ENCODE measurements at places on chromosomes 1 and 21. TPM values are rescaled to one million over a fixed set of nuclear protein-coding genes. Genes with fewer than 3 reads are reported as not detected.

The SPOCD1 gene
- polyA plus RNA-seq = 0.22 TPM

DNA sequence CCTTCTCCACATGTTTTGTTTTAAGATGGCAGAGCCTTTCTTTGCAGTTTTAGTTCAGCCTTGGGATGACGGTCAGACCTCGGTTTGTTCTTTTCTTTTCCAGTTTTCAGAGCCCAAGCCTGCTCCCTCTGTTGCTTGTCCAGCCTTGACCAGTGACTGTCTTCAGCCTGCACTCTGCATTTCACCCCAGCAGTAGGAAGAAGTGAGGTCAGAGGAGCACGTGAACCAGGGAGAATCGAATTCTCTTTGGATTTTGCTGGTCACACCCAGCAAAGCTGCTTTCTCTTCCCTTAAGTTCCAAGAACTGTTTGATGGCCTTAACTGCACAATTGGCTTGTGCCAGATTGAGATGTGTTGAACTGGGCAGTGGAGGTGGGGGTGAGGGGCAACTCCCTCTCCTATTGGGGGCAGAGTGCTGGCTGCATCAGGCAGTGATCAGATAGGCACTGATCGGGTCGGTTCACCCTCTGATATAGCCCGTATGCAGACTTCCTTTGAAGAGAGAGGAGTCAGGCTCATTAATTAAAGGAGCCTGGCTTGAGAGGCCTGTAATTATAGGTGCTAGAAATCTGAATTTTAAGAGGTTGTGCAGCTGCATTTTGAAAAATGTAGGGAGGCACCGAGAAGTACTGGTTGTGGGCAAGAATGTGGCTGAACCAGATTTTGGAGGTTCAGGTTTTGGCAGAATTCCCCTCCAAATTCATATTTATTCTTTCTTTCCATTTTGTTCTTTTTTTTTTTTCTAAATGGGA, 42.4 kb downstream of the PEX14 start:
- no peak for DNase-seq

The KPRP gene
- polyA plus RNA-seq = not detected

- no peak for DNase-seq
These were observed 10.3 kb downstream of the DONSON start for GRCh38 chr21:33578214-33578613.

DNA sequence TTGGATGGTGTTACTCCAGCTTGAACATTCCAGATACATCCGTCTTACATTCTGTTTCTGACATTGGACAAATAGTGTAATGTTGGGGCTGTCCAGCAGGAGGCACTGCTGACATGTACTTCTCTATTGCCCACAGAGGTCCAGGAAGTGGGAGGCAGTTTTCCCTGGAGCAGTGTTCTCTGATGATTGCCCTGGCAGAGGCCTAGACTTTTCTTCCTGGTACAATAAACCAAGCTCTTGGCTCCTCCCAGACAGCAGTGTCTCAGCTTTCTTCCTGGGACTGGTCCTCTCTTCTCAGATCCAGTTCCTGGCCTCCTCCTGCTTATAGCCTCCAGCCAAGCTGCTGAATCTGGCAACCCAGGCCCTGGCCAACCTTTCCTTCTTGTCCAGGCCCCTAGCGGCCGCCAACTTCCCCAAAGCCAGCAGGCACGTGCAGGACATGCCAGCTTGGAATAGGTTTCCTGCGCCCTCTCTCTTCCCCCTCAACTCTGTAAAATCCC, 14.9 kb upstream of the IFNLR1 start:
- DNase-seq = peak; percentile 90

- DNase-seq = peak; percentile 80
These were observed at the start of gene PLA2G4A for GRCh38 chr1:186828611-186829454. Gene PLA2G4A, plus strand, starts transcription at chr1:186828949. Its CDS starts 25,406 bp downstream, at chr1:186854355.

The PTAFR gene
- polyA plus RNA-seq = 2.4 TPM

DNA sequence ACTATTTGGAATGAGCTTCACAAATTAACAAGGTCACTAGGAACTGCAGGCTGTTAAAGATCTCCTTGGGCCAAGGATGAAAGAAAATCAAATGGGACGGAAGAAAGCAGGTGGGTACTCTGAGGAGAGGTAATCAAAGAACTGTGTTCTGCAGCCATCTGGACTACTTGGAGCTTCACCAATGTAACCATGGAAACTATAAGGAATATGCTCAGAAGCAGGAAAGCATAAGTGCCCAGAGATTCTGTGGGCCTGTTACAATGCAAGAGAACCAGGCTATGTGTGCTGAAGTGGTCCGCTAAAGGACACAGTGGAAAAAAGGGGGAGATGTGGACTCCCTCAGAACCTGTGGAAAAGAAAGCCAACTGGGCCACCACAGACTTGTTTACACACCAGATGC, 238.5 kb downstream of the PTGER3 start:
- no peak for DNase-seq

DNA sequence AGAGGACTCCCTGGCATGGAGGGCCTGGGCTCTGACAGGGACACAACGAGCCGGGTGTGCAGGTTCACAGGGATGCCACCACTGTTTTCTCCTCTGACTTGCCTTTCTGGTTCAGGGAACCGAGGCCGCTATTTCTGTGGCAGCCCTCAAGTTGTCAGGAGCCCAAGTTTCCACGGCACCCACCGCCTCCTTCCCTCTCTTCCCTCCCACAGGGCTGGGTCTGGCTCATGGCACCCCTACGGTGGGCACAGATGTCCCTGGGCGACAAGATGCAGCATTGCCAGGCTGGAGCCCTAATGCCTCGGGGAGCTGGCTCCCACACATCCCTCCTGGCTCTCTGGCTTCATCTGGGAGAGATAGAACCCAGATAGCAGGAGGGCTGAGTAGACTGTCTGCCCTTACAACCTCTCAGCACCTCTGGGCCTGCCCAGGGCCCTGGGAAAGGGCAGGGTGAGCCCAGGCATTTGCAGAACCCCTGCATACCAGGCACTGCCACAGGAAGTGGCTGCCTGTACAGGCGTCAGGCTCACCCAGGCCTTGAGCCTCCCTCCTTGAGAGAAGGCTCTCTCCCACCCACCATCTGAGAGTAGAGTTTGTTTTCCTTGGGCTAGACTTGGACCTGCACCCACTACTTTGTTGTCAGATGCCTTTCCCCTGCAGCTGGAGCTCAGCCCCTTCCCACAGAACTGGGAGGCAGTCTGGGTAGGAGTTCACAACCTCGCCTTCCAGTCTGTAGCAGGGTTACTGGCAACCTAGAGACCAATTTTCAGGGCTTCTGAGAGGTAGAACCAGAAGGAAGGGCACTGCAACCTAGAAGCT, 20.5 kb downstream of the KCNC4 start:
- DNase-seq = no peak

DNA sequence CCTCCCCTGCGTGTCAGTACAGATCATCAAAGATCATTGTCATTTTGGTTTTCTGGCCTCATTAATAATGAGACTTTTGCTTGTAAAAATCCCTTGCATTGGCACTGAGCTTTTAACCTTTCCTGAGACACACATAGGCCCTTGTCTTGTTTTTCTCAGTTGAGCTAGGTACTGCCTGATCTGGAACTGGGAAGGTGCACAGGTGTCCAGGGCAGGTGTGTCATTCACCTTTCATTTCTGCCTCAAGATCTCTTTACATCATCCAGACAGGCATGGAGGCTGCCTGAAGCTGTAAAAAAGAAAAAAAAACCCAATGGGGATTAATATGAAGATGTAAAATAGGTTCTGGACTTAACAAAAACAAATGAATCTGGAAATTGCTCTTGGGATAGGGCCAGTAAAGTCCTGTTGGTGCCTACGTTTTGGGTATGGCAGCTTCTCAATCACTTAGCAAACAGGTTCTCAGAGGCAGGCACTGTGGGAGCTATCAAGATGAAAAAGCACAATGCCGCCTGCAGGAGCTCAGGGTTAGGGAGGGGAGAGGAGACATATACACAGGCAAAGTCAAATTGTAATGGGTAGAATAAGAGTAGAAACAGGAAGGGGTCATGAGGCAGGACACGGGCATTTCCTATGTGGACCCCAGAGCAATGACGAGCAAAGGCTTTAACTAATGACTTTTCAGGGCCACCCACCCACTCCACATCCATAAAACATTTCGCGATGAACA, 1.0 kb upstream of the KCNC4 start:
- no peak for DNase-seq

DNA sequence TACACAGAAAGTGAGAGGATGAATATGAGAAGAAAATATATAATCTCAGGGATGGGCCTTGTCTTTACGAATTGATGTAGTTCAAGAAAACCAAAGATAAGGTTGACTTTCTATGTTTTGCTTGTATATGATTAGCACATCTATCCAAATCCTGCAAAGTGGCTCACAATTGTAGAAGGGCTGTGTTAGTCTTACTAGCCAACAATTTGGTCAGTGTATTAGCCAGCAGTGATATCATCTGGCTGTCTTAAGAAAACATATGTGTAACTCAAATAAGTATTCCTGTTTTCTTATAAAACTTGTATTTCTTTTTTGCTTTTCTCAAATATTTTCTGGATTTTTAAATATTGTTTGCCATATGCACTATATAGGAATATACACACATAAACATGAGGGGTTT, 5.5 kb downstream of the SDCCAG8 start:
- no peak for DNase-seq

- no peak for DNase-seq
These were observed 30.6 kb upstream of the CTPS1 start for GRCh38 chr1:40948741-40949443.

GRCh38 chr1:228998179-228998578, 262.9 kb downstream of the RHOU start:
- no peak for DNase-seq

DNA sequence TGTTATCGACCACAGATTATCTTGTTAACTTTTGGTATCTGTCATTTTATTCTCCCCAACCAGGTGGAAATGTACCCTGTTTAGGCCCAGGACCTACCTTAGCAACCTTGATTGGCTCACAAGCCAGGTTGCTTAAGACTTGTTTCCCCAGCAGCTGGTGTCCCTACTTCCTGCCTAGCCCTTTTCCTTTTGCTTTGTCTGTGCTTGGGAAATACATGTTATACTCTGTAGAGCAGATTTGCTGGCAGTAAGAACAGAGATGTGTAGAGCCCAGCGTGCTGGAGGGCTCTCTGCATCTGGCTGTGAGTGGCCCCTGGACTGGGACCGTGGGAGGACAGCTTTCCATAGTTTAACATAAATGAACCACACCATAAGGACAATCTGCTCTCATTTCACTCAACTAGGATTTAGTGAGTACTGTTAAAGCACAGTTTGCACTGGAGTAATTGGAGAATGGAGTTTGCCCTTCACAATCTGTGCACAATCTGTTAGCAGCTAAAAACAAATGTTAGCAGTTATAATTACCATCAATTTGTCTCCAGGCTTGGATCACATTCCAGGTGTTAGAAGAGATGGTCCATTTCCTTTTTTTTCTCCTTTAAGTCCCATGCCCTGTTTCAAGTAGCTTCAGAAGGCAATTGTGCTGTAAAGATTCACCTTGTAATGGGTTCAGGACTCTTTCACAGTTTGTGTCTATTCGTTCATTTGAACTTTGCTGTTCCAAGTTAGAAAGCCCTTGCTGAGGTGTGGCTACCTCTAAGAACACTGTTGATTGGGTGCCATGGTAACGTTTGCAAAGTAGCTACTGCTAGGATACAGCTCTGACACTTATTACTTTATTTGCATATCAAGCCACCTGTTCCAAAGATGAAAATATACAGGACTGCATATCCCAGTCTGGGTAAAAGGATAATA, at the start of gene APOBEC4:
TSS of gene APOBEC4 (minus strand) at position 770 of the 915 bp plus-strand sequence. CDS start 4,535 bp downstream, outside the sequence.
- no peak for DNase-seq

The OR6K3 gene
- not detected for polyA plus RNA-seq

The CR1 gene
- polyA plus RNA-seq = 2.6 TPM

GRCh38 chr1:67307251-67308060, at the start of gene IL12RB2:
Gene IL12RB2, plus strand, starts transcription at chr1:67307873. Its CDS starts 12,496 bp downstream, at chr1:67320369.
- DNase-seq = peak; percentile 67

DNA sequence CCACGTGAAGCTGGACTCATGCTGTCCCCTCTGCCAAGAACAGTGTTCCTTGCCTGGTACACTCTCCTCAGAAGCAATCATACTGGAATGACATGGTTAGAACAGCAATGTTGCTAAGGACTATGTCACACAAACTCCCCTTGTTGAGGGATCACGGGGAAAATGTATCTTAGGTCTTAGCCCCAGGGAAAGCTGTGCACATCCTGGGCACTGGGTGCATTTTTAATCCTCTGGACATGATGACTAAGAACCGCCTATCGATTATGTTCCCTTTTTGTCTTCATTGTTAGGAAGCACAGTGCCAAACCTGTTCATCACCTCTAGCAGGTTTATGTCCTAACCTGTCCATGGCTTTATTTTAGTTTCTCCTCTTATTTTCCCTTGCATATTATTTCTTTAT, 115.1 kb downstream of the HIVEP3 start:
- DNase-seq = no peak

DNA sequence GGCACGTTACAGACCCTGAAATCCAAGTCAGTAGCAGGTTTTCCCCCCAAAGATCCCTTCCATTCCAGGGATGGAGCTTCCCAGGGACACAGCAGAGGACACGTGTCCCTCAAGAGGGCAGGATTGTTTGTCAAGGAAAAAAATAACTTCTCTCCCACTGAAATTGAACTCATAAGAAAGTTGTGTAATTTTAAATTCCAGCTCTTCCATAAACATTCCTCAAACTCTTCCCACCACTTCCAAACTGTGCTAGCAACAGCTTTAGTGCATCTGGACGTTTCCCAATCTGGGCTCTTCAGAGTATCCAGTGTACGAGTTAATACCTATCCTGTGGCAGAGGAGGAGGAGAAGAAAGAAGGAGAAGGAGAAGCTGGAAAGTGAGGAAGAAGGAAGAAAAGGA, 79.6 kb downstream of the PSMG1 start:
- DNase-seq = no peak

DNA sequence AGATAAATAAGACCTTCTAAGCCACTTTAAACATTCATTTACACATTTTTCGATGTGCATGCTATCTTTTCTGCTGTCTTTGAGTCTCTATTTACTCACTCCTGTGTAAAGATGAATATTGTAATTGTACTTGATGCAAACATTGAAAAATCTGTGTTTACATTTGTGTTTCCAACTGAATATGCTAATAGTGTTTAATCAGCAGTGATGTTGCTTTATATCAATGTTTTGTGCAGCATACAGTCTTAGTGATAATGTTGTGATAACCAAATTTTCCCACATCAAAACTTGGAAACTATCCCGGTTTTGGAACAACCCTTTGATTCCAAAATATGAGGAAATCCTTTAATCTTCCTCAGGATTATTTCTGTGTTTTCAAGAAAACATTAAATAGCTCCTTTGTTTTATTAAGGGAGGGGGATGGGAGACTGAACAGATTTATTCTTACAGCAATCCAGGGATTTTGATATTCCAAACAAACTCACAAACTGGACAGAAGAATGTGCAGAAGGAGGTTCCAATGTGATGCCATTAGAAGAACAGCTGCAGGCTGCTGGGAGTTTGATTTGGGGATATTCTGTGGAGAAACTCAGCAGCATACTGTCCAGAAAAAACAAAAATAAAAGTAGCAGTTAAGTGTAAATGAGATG, 248.0 kb downstream of the S1PR1 start:
- peak; percentile 84 for DNase-seq

DNA sequence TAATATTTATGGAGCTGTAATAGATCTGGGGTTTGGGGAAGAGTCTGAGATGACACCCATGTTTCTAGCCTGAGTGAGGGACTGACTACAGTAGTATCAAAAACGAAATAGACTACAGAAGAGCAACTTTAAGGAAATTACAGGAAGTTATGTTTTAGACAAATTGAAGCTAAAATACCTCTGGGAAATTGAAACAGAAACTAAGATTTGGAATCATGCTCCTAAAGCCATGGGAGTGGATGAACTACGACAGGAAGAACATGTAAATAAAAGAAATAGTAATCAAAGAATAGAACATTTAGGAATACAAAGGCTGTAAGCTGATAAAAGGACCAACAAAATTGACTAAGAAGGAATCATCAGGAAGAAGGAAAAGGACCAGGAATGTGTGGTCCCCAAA, 68.9 kb downstream of the KIAA0319L start:
- no peak for DNase-seq

Data from kidney (tissue), 22 donors.